ENCODE measurements at places on chromosomes 12 and 14. TPM values are rescaled to one million over a fixed set of nuclear protein-coding genes. Genes with fewer than 3 reads are reported as not detected.
A peak's percentile ranks its signal among the peaks of the same experiment; 100 is the strongest.

- no peak for DNase-seq
Measured at GRCh38 chr12:15701631-15702156, 87.5 kb downstream of the EPS8 start.

GRCh38 chr12:117501076-117501869 lies 139.8 kb upstream of the NOS1 start:
- DNase-seq: no peak

GRCh38 chr12:96044017-96044942 lies 8.9 kb upstream of the LTA4H start:
- no peak for DNase-seq

DNA sequence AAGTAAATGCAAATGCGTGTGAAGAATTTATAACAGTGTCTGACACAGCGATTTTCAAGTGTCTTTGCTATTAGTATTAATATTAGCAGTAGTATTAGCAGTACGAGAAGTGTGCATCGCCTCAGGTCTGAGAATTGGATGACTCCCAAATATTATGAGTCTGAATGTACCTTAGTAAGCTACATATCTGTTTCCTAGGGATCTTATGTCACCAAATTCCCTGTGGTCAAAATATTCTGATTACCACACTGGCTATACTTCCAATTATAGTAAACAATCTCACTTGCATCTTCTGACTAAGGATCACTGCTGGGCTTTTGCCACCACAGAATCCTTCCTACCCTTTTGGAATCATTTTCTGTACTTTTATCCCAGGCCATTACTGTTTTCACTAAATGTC lies 396.0 kb upstream of the MIS18BP1 start:
- no peak for DNase-seq

DNA sequence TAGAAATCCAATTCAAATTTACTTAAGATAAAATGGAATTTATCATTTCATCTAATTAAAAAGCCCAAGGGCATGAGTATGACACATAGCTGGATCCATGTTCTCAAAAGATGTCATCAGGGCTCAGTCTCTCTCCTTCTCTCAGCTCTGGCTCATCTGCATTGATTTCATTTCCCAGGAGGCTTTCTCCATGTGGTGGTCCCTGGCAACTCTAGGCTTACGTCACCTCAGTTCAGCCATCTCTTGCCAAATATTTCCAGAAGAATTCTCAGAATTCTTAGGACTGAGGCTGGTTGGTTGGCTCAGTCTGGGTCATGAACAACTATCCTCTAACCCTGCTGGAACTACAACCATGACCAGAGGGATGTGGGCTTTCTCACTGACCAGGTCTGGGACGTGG lies 65.3 kb downstream of the FOS start:
- DNase-seq: no peak

GRCh38 chr14:24508155-24508840 lies at the start of gene CMA1:
TSS of gene CMA1 (minus strand) at chr14:24508265. CDS start at chr14:24508235, 30 bp downstream.
- DNase-seq: no peak

DNA sequence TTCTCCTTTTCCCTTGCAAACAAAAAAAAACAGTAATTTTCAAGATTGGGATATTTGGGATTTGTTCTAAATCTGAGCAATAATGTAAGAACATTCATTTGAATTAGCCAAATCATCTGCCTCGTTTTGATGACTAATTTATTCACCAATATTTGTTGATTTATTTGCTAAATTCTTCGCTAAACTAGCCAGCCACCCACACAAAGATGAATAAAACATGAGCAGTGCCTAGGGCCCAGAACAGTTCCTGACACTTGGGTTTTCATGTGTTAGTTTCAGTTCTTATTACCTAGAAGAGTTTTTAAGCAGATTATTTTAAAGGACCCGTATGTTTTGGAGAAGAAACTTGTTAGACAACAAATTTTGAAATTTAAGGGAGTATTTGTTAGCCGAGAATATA lies 1.4 kb downstream of the ETNK1 start:
- peak; percentile 10 for DNase-seq

GRCh38 chr12:115998119-115998633 lies 279.3 kb downstream of the MED13L start:
- no peak for DNase-seq

GRCh38 chr12:42332301-42333285 lies 6.6 kb downstream of the PPHLN1 start:
- peak; percentile 12 for DNase-seq

DNA sequence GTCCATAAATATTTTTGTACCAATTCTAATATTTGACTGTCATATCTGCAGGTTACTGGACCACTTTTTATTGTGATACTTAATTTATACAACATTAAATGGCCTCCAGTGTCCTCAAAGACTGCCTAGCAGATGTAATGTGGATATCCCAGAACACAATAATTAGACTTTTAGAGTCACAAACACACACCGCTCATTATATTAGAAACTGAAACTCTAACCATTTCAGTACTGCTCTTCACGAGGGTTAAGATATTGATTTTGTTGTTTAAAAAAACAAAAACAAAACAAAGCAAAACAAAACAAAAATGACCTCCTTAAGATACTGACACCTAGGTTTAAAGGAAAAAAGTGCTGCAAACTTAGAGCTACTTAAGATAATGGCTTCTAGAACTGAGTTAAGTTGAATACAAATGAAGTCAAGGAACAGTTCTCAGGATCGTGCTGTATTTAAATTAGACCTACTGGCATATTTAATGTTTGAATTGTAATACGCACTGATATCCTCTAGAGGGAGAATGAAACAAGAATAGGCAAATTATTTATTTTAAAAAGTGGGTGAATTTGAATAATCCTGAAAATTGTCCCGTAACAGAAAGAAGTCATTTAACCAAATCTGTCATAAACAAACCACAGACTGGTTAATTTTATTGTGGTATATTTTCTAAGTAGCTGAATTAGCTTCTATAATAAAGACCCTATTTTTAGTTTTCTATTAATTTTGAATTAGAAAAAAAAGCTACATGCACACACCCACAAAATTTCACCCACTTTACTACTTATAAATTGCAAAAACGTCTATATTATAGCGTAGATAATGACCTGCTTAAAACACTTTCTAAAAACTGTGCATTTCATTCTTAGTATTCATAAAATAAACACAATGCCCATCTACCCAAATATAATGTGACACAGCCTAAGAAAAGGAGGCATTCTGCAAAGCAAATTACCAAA lies 395.2 kb upstream of the DCN start:
- no peak for DNase-seq

GRCh38 chr12:19482551-19483109 lies 43.3 kb downstream of the AEBP2 start:
- DNase-seq: peak; percentile 18

DNA sequence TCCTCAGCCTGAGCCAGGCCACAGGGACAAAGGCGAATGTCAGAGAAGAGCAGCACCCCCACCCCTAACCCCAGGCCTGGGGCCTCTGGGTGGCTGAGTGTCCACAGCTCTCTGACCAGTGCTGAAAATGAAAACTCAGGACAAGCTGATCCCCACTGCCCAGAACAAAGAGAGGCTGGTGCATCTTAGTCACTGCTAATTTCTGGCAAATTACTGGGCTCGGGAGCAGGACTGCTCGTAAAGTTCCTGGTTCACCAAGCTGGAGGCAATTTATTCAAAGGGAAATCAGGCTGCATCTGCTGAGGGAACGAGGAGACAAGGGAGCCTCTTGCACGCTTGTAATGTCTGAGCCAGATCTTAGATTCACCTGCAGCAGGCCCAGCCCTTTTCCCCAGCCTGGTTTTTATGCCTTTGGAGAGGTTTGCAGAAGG lies 43.2 kb downstream of the CALM1 start:
- DNase-seq: no peak

DNA sequence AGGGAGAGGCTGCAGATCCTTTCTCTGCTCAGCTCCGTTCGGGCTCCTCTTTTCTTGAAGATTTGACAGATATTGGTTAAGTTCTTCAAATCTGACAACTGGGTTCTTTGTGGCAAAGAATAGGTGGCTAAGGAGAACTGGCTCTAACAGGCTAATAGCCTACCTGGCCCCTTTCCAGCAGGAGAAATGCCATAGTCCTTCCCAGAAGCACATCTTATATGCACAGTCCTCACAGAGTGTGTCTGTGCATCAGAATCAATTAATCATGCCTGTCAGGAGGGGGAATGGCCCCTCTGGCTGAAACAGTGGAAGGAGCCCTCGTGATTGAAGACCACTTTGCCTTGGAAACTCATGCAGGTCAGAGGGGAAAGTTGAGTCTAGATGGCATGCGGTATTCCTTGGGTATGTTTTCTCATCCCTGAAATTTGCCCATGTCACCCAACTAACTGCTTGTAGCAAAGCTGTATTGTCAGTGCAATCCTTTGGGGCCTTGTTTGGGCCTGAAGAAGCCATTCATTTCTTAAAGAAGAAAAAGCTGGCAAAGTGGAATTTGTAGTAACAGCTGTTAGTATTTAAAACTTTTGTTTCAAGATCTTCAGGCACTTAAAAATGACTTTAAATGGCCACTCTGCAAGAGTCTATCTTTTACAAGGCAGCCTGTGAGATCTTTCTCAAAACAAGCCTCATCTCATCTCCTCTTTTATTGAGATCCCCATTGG lies 251.5 kb downstream of the ZFP36L1 start:
- no peak for DNase-seq

DNA sequence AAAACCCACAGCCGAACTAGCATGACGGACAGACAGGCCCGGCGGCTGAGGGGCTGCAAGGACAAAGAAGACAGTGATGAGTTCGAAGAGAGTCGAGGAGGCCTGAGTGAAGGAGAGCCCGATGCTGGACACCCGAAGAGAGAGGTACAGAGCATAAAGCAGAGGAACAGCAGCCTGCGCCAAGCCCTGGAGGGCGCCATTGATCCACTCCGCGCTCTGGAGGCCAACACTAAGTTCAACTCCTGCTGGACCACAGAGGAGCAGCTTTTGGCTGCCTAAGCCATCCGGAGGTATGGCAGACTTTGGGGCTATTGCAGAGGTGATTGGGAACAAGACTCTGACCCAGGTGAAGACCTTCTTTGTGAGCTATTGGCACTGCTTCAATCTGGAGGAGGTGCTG lies 7.8 kb upstream of the PLXNC1 start:
- DNase-seq: peak; percentile 30

- no peak for DNase-seq
Measured at GRCh38 chr12:129202109-129202814, 349.0 kb downstream of the GLT1D1 start.

DNA sequence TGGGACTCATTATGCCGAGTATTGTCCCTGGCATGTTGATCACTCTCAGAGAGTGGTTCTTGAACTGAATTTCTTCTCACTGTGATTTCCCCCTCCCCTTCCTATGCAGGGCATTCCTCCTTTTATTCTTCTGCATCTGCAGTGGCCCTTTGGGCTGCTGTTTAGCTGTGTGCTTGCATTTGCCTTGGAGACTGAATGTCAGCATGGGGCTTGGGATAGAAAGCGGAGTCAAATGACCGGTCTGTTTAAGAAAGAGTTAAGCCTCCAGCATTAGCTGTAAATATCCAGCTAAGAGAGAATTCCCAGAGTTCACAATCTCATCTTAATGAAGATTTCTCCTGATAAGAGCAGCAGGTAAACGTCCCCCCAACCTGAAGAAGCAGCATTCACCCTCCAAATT lies 65.6 kb upstream of the RMST start:
- no peak for DNase-seq

DNA sequence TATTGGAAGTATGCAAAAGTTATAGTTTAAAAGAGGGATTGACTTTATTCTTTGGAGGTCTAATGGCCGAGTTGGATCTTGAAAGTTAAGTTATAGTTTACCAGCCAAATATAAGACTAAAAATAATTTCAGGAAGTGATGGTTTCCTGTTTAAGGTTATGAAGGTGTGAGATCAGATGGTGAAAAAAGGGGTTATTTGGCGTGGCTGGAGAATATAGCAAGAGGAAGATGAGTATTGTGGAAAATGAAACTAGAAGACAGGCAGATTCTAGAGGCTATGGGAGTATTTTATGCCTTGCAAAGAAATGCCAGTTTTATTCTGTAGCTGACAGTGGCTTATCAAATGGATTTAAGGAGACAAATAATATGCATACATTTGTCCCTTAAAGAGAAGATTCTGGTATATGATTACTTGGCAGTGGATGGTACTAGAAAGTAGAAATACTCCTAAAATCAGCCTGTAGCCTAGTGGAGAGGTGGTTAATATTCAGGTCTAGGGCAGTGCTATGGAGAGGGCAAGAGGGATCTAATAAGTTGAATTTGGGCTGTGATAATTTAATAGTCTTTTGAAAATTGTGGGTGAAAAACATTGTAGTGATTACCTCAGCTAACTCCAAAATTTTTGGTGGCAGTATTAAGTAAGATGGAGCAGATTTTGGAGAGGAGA lies 1091.8 kb upstream of the ATXN7L3B start:
- DNase-seq: no peak

DNA sequence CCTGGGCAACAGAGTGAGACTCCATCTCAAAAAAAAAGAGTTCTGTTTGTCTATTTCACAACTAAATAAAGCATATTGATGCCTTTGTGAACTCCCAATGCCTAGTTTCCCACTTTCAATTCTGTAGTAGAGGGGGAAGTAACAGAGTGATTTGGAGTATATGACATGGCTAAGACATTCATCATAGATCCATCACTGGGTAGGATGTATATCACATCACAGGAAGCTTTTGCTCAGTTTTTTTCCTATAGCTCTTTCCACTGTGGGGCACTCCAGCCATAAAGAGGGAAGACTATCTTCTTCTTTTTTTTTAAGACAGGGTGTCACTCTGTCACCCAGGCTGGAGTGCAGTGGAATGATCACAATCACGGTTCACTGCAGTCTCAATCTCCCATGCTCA lies 154.0 kb upstream of the BCL2L14 start:
- DNase-seq: no peak

GRCh38 chr14:92680781-92681650 lies 67.4 kb downstream of the LGMN start:
- DNase-seq: peak; percentile 72

DNA sequence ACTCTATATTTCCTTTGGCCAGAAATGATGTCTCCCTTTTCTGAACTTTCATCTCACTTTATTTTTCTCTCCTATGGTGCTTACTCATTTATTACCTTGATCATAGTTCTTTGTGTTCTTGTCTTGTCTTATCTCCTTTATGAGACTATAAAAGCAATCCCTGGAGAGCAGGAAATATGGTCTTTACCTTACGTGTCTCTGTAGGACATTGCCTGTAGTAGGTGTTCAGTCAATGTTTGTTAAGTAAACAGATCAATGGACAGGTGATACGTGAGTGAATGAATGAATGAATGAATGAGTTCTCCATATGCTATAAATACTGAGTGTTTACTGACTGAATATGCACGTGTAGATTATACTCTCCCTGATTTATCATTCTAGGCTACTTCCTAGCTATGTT lies 193.7 kb upstream of the HMGA2 start:
- DNase-seq: no peak

GRCh38 chr14:91897106-91897701 lies 29.9 kb upstream of the TC2N start:
- no peak for DNase-seq

SLC17A8 gene
- total RNA-seq: not detected

HHIPL1 gene
- not detected for total RNA-seq

TAS2R13 gene
- 0.23 TPM for total RNA-seq

C1QL4 gene
- total RNA-seq: not detected

CLEC2A gene
- not detected for total RNA-seq

CACNB3 gene
- 2.3 TPM for total RNA-seq

A2M gene
- 2.3 TPM for total RNA-seq

CHD8 gene
- 84.1 TPM for total RNA-seq

PIWIL1 gene
- not detected for total RNA-seq

COX8C gene
- total RNA-seq: not detected

Measured in activated T-cell treated with anti-CD3 and anti-CD28 coated beads, Interleukin-2, amount 50 U/mL, for 4 hours (primary cell).